ENCODE measurements at places on chromosomes 1 and 21.

- H3K27ac ChIP-seq = no peak overlapping the region
- no peak for DNase-seq
- no peaks in the 10 kb centered on the region for H3K36me3 ChIP-seq
- no peaks in the 10 kb centered on the region for H3K27me3 ChIP-seq
Observed at GRCh38 chr1:82759035-82759434, 958.3 kb downstream of the ADGRL2 start.

- no peak for DNase-seq
- no peak overlapping the region for H3K4me3 ChIP-seq
- H3K27ac ChIP-seq = no peak overlapping the region
- no peaks in the 10 kb centered on the region for H3K36me3 ChIP-seq
Observed at GRCh38 chr1:48697066-48697707, 79.5 kb downstream of the BEND5 start.

DNA sequence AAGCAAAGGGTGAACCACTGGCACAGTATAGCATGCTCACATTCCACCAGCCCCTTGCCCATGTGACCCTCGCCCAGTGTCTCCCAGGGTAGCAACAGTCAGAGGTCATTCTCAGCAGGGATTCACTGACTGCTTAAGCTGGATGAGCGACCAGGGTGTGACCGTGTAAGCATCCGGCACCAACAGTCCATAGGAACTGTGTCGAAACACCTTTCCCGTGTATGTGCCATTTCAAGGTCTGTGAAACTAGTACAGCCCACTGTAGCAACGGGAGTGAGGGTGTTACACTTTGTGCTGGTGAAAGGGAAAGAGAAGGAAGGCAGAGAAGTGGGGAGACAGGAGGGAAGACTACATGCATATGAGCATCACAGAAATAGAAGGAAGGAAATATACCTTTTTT, 10.8 kb downstream of the PIK3C2B start:
- H3K27me3 ChIP-seq = no peaks in the 10 kb centered on the region
- no peaks in the 10 kb centered on the region for H3K36me3 ChIP-seq
- no peak for DNase-seq
- no peak overlapping the region for H3K27ac ChIP-seq

DNA sequence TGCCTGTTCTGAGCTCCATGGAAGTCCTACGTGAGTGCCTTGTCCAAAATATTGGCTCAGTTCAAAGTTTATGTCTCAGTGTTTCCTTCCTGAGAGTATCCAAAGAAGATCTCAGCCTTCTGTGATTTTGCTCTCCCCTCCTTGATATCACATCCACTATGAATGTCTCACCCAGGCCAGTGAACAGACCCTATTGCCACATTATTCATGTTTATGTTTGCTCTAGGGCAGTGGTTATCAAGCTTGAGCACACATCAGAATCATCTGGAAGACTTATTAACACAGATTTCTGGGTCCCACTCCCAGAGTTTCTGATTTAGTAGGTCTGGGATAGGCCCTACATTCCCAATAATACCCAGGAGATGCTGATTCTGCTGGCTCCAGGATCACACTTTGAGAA, 145.0 kb upstream of the FGGY start:
- H3K36me3 ChIP-seq = no peaks in the 10 kb centered on the region
- peaks cover 1% of the 10 kb centered on the region for H3K4me1 ChIP-seq
- no peak overlapping the region for H3K27ac ChIP-seq
- H3K4me3 ChIP-seq = no peak overlapping the region

DNA sequence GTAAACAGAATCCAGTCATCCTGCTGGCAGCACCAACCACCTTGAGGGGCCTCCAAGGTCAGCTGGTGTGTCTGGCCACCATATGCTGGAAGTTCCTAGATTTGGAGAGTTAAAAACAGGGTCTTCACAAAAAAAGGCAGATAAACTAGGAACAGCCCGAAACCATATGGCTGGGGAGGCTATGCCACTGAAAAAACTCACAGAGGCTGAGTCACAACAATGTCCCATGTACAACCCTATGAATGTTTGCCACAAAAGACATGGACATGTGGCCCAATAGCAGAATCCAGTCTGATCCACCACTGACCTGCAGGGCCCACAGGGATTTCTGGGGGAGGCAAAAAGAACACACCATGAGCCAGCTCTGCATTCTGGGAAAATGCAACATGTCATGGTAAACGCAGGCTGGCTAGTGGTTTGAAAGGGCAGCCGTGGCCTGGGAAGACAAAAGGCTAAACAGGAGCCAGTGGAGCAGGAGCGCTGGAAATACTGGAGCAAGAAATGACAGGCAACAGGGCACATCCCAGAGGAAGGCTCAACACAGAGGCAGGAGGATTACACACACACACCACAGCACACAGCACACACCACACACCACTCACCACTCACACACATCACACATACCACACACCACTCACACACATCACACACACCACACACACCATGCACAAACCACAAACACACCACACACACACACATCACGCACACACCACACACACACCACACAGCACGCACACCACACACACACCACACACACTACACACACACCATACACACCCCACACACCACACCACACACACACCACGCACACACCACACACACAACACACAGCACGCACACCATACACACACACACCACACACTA, 55.4 kb downstream of the HSF2BP start:
- H3K27me3 ChIP-seq = no peaks in the 10 kb centered on the region
- no peak overlapping the region for H3K27ac ChIP-seq
- H3K36me3 ChIP-seq = no peaks in the 10 kb centered on the region
- no peak overlapping the region for H3K4me3 ChIP-seq
- H3K4me1 ChIP-seq = no peaks in the 10 kb centered on the region
- DNase-seq = no peak

DNA sequence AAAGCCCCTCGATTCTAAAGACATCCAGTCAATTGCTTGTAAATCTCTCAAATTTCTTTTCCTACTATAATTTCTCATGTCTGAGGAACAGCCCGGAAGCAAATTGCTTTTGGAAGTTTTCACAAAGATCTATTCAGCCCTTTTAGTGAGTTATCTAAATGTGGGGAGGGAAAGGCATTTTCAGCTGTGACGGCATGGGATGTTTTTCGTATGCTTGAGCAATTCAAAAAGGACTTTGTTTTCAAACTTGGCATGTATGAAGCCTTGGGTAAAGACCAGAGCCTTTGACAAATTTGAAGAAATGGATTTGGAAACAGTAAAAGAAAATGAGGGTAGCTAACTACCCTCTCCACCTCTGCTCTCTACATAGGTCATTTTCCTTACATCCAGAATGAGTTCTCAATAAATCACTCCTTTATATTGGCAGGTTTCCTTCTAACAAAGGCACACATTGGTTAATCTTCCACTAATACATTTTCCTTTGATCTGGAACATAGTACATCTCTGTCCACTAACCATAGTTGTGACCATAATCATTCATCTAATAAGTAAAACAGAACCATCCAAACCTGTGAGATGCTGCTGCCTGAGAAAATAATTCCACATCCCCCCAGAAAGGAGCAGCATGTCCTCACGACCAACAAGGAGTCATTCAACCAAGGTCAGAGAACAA, 66.1 kb upstream of the ADAM30 start:
- DNase-seq = no peak
- H3K4me3 ChIP-seq = no peak overlapping the region
- no peaks in the 10 kb centered on the region for H3K27me3 ChIP-seq
- H3K27ac ChIP-seq = no peak overlapping the region
- peaks cover 51% of the 10 kb centered on the region for H3K36me3 ChIP-seq

- no peak overlapping the region for H3K4me3 ChIP-seq
- H3K36me3 ChIP-seq = no peaks in the 10 kb centered on the region
- no peak for DNase-seq
Observed at GRCh38 chr1:54967372-54967771, 13.1 kb upstream of the TMEM61 start.

GRCh38 chr1:19695772-19696171, 31.1 kb downstream of the HTR6 start:
- H3K27me3 ChIP-seq = no peaks in the 10 kb centered on the region
- H3K4me3 ChIP-seq = no peak overlapping the region
- H3K27ac ChIP-seq = no peak overlapping the region
- H3K4me1 ChIP-seq = no peaks in the 10 kb centered on the region
- DNase-seq = no peak

GRCh38 chr1:190273161-190273560, 204.5 kb downstream of the BRINP3 start:
- no peak overlapping the region for H3K4me3 ChIP-seq
- DNase-seq = no peak
- H3K36me3 ChIP-seq = no peaks in the 10 kb centered on the region
- no peak overlapping the region for H3K27ac ChIP-seq
- H3K4me1 ChIP-seq = no peaks in the 10 kb centered on the region

DNA sequence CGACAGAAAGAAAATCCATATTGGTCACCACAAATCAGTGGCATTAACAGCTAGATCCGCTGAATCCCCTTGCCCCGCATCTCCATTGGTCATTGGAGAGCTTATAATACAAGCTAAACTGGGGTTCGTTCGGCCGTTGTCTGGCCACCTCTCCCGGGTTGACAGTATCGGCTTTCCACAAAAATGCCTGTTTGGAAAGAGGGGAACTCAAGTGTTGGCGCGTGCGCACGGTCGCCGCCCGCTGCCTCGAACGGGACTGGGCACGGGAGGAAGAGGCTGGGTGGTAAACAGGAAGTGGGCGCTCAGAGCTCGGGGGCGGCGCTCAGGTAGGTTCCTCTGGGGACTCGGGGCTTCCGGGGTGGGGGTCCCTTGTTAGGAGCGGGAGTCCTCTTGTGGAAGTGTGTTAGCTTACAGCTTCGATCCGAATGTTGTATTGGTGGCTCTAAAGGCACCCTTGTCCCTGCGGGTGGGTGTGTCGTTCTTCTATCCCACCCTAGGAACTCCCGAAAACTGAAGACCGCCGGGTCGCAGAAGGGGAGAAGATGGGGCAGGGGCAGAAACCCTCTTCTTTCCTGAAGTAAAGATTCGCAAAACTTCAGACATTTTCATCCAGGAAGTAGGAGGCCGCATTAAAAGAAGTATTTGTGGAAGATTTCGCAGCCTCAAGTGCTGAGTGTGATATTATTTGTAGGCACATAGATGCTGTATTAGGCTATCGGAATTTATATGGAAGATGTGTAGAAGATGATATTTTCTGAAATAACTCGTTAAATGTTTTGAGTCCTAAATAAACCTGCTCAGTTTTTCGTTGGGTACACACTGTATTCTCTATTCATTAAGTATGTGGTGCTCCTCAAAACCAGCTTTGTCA, 962 bp downstream of the BROX start:
- peak overlapping the region; percentile 99 for H3K27ac ChIP-seq
- DNase-seq = peak; percentile 85
- H3K27me3 ChIP-seq = no peaks in the 10 kb centered on the region
- H3K4me1 ChIP-seq = peaks cover 6% of the 10 kb centered on the region

DNA sequence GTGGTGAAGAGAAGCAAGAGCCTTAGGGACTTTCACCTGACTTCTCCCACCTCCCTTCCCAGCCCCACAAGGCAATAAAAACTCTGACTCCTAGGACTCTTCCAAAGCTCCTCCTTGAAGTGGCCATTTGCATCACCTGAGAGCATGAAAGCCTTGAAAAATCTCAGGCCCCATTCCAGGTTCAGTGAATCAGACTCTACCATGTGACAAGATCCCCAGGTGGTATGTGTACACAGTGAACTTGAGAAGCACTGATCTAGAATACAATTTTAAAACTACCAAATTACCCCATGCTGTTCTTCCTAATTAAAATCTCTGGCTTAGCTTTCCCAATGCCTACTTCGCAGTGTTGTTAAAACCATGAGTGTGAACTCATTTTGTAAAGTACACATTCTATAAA, 195.1 kb upstream of the SAMSN1 start:
- DNase-seq = no peak
- H3K4me3 ChIP-seq = no peak overlapping the region
- H3K36me3 ChIP-seq = no peaks in the 10 kb centered on the region
- H3K4me1 ChIP-seq = no peaks in the 10 kb centered on the region

GRCh38 chr1:22875241-22875640, 97.4 kb downstream of the LACTBL1 start:
- H3K27me3 ChIP-seq = no peaks in the 10 kb centered on the region

DNA sequence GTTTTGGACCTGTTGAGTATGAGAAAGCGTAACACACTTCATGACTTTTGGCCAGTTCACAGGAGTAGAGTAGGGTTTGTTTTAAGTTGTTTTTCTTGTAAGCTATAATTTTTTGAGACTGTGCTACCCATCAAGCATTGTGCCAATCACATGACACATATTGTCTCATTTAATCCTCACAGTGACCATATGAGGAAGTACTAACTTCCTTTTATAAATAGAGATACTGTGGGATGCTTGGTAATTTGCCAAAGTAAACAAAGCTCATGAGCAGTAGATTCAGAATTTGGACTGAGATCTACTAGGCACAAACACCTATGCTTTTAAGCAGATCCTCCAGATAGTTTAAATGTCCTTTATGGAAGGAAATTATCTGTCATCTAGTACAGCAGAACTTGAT, 178.3 kb downstream of the CACNA1E start:
- H3K4me3 ChIP-seq = no peak overlapping the region
- no peak for DNase-seq
- H3K4me1 ChIP-seq = no peaks in the 10 kb centered on the region
- no peak overlapping the region for H3K27ac ChIP-seq

DNA sequence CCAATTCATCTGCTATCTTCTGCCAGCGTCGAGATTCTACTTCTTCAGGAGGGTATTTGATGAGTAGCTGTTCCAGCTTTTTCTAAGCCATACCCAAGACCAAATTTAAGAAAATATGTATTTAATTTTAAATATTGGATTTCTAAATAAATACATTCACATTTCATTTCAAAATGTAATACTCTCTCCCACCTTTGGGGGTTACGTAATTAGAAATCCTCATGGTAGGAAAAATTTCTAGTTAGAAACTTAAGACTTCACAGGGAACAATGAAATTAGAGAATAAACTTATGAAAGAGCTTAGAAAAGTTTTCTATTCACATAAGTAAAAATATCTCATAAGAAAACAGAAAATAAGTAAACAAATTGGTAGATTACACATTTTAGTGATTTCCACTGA, 102.9 kb downstream of the ZZZ3 start:
- peaks cover 61% of the 10 kb centered on the region for H3K36me3 ChIP-seq
- H3K27ac ChIP-seq = no peak overlapping the region
- no peak overlapping the region for H3K4me3 ChIP-seq
- no peaks in the 10 kb centered on the region for H3K27me3 ChIP-seq

DNA sequence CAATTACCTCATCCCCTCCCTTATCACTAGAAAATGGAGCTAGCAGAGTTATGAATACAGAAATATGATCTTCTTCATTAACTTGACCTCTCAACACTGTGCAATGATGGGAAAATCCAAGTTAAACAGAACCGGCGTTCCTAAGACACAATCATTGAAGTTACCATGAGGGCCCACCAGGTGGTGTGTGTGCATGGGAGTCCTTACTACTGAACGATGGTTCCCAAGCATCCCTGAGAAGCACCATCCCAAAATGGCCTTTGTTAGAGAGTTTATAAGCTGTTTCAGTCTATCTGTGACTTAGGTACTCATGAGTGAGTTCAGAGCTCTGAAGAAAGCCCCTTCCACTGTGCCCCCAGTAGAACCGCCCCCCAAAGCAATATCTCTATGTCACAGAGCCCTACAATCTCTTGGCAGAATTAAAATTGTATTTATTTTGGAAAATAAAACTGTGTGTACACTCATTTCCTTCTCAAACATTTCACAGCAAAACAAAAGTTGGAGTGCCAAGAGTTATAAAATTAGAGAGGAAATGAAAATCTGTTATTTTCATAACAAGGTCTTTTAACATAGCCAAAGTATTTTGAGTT, 56.8 kb downstream of the PLD5 start:
- no peak for DNase-seq
- H3K36me3 ChIP-seq = no peaks in the 10 kb centered on the region
- H3K27ac ChIP-seq = no peak overlapping the region
- no peaks in the 10 kb centered on the region for H3K27me3 ChIP-seq

GRCh38 chr1:154334079-154335024, 9.0 kb downstream of the ATP8B2 start:
- no peaks in the 10 kb centered on the region for H3K27me3 ChIP-seq
- H3K4me1 ChIP-seq = peaks cover 71% of the 10 kb centered on the region
- H3K27ac ChIP-seq = peak overlapping the region; percentile 52
- DNase-seq = no peak
- H3K4me3 ChIP-seq = no peak overlapping the region
